Stimulated activated CD4-positive, alpha-beta T cell treated with anti-CD3 and anti-CD28 coated beads, Interleukin-12 subunit alpha, Interleukin-12 subunit beta, amount 100 ng/mL, for 48 hours (primary cell): ENCODE measurements at places on chromosomes 3 and 15.

DNA sequence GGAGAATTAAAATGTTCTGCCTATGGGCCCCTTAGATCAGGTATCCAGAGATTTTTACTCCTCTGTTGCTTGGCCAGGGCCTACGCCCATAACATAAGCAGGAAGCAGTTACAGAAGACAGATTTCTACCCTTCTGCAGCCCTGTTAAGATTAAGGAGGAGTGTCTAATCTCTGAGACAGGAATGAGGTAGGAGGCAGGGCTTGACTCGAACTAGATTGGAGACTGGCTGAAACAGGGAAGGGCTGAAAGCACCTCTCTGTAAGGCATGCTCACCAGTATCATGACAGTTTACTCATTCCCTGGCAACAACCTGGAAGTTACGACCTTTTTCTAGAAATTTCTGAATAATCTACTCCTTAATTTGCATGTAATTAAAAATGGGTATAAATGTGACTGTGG, 16.7 kb downstream of the PLA2G4D start:
- no peak for DNase-seq

- no peak for DNase-seq
Measured at GRCh38 chr3:101689286-101689685, 2.8 kb upstream of the RPL24 start.

DNA sequence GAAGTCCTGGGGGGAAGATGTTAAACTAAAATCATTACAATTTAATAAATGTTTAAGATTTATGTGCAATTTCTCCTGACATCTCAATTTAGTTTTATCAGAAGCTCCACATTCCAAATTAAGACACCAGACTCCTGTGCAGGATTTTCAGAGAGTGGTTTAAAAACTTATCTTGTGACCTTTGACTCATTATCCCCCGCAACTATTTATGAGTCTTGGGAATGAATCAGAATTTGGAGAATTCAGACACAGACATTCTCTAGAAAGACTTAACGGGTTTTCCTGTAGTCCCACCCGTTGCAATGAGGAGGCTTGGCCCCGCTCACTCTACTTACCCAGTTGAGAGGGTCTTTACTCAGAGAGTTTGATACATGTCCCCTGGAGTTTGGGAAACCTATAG, 7.1 kb downstream of the OR5K2 start:
- no peak for DNase-seq

- no peak for DNase-seq
Measured at GRCh38 chr3:141174674-141175073, 57.0 kb upstream of the PXYLP1 start.

DNA sequence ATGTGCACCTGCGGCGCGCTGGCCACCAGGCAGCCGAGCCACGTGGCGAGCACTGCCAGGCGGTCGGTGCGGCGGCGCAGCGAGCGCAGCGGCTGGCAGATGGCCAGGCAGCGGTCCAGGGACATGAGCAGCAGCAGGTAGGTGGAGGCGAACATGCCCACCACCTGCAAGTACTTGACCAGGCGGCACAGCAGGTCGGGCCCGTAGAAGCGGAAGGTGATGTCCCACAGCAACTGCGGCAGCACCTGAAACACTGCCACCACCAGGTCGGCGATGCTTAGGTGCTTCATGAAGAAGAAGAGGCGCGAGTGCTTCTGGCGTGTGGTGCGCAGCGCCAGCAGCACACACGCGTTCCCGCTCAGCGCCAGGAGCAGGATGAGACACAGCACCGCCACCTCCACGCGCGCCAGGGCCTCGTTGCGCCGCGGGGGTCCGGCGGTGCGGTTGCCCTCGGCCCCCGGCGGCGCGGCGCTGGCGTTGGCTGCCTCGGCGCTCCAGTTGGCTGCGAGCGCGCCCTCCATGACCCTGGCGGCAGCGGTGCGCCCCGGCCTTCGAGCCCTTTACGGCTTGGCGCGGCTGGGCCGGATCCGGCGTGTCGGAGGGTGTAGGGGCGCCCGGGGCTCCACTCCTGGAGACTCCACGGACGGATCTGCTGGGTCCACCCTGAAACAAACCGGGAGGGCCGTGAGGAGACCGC, 1.6 kb downstream of the OXTR start:
- DNase-seq = no peak

DNA sequence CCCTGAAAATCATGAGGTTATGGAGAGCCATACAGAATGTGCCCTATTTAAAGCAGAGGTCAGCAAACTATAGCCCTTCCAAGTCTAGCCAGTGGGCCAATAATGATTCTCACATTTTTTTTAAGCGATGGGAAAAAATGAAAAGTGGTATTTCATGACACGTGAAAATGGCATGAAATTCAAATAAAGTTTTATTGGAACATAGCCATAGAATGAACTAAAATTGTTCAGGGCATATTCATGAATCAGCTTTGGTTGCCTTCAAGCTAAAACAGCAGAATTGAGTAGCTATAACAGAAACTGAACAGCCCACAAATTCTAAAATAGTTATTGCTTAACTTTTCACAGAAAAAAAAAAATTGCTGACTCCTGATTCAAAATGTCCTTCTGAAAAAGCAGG, 104.5 kb downstream of the TFG start:
- no peak for DNase-seq

- DNase-seq = no peak
Measured at GRCh38 chr15:98375513-98376340, 272.6 kb upstream of the IGF1R start.

- DNase-seq = no peak
Measured at GRCh38 chr3:105158286-105158685, 208.4 kb upstream of the ALCAM start.

DNA sequence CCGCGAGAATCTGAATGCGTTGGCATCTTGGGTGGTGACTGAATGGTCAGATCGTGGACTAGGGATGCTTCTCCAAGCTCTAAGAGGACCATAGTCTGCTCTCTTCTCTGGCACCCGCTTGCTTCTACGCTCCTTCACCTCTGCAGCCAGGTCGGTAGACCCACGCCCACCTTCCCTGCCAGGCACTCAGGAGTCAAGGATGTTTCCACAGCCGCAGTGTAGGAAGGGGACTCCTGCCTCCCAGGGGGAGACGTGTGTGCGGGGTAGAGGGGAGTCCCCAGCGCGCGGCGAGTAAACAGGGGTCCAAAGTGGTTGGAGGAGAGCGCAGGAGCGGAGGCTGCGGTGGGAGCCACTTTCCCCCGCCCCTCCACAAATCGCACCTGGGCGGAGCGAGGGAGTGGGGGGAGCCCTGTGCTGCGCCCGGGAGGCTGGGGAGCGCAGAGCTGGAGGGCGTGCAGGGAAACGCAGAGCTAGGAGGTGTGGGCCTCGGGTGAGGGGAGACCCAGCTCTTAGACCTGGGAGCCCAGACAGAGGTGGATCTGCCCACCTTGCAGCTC, 1.7 kb downstream of the LRRC3B start:
- no peak for DNase-seq

DNA sequence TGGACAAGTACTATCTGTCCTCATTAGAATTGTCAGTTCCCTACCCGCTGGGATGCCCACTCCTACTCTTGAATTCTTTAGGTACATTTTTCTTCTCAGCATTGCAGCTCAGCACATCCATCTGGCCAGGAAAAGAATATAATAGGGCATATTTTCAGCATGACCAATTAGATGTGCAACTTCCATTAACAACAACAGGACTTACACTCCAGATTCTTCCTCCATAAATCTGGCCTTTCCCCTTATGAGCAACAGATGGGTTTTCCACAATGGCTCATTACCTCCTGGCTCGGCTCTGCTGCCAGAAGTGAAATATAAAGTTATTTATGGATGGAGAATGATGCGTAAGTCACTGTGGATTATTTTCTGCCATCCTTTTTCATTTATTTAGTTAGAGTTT, 443.8 kb upstream of the TGFBR2 start:
- DNase-seq = no peak

GRCh38 chr3:38115645-38116427, 21.1 kb downstream of the ACAA1 start:
- no peak for DNase-seq

- DNase-seq = no peak
Measured at GRCh38 chr3:112143689-112144088, 10.6 kb upstream of the GCSAM start.

GRCh38 chr3:153137626-153138025, 24.4 kb upstream of the RAP2B start:
- DNase-seq = no peak

DNA sequence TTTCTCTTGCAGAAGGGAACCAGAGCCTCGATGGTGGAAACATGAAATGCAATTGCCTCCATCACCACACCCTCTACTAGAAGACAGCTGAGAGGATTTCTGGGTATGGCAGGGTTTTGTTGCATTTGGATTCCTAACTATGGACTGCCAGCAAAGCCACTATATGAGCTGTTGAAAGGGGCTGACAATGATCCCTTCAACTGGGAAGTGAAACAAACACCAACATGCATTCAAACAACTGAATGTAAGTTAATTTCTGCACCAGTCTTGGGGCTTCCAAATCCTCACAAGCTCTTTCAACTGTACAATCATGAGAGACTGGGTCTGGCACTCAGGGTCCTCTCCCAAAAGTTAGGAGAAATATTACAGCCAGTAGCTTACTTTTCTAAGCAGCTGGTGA, 116.7 kb upstream of the PLCL2 start:
- no peak for DNase-seq

GRCh38 chr3:5155241-5155640, 32.3 kb upstream of the EDEM1 start:
- DNase-seq = no peak

DNA sequence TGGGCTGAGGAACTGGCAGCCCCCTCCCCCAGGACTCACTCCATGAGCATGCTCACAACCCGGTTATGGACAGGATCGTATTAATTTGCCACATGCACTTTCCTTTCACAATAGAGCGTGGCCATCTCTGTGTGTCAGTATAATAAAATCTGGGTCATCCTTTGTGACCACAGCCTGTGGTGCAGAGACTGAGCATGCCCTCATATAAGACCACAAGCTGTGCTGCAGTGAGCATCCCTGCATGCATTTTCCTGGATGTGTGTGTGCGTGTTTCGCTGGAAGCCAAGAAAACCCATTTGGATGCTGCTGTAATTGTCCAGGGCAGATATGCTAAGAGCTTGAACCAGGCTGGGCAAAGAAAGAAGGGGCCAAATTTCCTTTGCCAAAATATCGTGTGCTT, 39.7 kb downstream of the CYP11A1 start:
- no peak for DNase-seq

GRCh38 chr3:147925272-147925671, 516.1 kb downstream of the ZIC1 start:
- DNase-seq = no peak

- peak; percentile 34 for DNase-seq
Measured at GRCh38 chr3:97793420-97794019, 28.3 kb upstream of the CRYBG3 start.

- no peak for DNase-seq
Measured at GRCh38 chr3:37214076-37214475, 39.7 kb upstream of the LRRFIP2 start.

DNA sequence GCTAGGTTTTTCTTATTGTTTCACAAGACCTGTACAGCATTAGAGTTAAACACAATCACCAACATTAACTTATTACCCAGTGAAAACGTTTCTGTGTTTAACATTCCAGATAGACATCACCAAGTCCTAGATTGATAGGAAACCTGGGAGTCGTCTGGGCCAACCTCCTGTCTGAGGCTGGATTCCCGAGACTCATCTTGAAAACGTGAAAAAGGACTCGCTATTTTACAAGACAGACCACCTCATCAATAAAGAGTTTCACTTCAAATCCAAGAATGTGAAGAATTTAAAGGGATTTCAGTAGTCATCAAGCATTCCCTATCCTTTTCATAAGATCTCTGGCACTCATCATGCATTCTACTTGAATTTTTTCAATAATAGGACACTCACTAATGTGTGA, 626.6 kb downstream of the MCTP2 start:
- no peak for DNase-seq

- DNase-seq = no peak
Measured at GRCh38 chr15:41876007-41876406, 17.8 kb downstream of the SPTBN5 start.

DNA sequence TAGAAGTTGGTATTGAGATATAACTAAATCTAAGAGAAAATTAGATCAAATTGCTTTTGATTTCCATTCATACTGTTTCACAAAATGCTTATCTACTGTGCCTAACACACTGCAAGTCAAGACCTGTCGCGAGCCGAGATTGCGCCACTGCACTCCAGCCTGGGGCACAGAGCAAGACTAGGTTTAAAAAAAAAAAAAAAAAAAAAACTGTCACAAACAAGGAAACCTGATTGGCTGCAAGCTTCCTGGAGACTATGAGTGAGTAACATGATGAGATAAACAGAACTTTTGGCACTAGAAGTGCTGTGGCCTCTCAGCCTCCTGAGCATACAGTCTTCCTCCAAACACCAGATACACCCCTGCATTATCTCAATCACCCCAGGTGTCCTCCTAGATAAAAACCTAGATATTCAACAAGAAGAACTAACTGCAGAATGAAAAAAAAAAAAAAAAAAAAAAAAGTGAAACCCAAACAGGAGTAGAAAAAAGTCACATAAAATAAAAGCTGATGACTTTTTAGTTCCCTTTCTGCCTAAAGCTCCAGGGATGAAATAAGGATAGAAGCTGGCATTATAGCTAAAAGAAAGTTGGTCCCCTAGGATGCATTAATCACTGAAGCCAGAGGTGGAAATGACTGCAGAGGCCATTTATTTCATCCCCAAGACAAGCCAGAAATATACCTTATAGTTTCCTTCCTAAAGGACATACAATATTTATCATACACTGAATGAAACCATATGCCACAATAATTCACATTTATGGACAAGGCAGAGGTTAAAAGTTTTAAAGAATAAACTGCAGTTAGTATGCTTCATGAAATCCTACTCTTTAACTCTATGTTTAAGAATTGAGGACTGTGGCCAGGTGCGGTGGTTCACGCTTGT, 82.4 kb downstream of the P3H2 start:
- DNase-seq = no peak

DNA sequence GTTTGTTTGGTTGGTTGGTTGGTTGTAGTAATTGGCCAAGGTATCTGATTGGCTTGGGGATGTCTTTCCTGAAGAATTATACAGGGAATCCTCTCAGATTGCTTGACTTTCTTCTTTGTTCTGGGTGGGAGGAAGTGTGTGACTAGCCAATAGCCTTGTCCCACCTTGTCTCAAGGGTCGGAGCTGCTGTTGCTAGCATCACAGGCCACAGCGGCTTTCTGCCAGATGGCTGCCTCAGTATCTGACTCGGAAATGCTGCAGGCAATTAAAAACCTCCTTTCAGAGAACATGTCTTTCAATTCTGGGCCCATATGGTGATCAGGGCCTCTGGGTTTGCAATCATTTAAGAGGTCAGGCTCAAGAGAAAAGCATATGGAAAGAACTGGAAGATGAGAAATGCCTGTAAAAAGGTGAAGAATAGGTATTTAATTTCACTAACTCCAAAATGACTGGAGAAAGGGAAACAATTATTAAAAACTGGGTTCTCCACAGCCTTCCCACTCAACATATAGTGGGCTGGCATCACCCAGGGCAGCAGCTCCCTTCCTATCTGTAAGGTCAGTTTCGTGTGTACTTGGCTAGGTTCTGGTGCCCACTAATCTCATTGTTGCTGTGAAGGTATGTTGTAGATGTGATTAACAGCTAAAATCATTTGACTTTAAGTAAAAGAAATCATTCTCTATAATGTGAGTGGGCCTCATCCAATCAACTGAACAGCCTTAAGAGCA, 32.4 kb downstream of the TGFBR2 start:
- no peak for DNase-seq
